ENCODE measurements at places on chromosomes 6 and 20. TPM values are rescaled to one million over a fixed set of nuclear protein-coding genes. Genes with fewer than 3 reads are reported as not detected.

DNA sequence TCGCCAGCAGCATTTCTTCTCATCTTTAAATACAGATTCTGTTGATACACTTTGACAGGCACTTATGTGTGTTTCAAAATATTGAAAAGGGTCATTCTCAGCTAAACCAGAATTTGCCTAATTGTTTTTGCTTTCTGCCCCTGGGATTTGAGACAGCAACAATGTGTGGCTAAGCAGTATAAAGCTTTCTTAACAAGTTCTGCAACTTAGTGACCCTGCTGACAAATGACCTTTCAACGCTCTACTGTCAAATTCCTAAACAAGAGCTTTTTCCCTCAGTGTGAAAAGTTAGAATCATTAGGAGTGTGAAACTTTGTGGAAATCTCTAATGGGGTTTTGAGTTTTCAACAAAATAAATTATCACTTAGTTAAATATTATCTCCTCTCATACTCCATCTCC is 414.6 kb downstream of the RFPL4B start:
- DNase-seq: no peak

DNA sequence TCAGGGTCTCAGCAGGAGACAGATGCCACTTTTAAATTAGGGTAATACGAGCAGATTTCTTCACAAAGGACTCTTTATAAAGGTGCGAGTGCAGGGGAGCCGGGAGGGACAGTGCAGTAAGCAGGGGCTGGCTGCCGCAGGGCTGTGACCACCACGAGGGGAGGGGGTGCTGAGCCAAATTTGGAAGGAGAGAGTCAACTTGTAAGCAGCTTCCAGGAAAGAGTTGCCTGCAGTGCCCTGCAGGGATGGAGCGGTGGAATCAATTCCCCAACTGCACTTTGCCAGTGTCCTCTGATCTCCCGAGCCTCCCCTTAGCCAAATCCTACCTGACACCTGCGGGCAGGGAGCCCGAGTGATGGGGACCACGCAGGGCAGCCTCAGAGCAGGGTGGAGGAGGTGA is 13.9 kb upstream of the CCDC167 start:
- no peak for DNase-seq

DNA sequence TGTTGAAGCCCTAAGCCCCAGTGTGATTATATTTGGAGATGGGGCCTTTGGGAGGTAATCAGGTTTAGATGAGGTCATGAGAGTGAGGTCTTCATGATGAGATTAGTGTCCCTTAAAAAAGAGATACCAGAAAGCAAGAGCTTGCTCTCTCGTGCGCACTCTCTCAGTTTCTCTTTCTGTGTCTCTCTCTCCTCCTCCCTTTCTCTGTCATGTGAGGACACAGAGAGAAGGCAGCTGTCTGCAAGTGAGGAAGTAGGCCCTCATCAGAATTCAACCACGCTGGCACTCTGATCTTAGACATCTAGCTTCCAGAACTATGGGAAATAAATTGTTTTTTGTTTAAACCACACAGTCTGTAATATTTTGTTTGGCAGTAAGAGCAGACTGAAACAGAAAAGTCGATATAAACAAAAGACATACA is 180.5 kb downstream of the IBTK start:
- no peak for DNase-seq

GRCh38 chr20:48875914-48876240 is 45.6 kb upstream of the ARFGEF2 start:
- DNase-seq: no peak

GRCh38 chr6:100247123-100247522 is 217.6 kb downstream of the SIM1 start:
- DNase-seq: no peak

DNA sequence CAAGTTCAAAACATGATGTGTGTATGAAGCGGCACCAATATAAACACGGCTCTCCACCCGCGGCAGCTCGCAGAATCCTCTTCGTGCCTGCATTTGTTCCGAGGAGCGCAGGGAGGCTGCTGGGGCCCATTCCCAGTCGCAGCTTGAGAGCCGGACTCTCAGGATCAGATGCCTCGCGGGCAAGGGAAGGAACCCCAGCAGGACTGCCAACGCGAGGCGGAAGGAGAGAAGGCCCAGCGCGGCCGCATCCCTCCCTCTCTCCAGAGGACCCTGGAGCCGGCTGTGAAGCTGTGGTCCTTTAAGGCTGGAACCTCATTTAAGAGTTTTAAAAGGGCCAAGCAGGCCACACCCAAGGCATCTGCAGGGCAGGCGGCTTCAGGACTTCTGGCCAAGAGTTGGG is 44.2 kb upstream of the ZBP1 start:
- no peak for DNase-seq

DNA sequence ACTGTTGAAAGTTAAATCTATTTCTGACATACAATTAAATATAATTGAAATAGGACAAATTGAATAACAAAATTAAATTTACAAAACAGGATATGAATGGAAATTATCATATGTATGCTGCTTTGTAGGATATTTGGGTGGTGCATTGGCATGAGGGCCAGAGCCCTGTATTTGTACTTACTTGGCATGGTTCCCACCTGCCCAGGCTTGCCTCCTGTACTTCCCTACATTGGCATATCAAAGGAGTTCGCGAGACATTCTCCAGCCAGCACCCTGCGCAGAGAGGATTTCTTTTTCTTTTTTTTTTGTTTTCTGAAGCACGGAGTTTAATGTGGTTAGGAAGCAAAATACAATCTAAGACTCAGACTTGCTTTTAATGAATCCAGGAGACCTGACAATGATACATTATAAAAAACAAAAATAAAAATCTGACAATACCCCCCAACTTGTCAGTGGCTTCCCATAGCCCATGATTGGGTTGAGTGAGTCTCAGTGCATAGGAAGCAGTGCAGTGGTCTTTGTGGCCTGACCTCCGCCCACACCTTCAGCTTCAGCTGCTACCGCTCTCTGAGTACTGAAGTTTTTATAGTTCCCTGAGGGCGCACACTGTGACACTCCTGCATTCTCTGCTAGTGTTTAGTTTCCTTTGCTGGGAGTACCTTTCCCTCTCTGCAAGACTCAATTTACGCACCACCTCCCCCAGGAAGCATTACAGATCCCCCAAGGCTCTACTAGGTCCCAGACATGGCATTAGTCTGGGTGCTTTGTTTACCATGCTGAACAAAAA is 440.8 kb downstream of the UTRN start:
- no peak for DNase-seq

TCF15 gene
- total RNA-seq: 0.81 TPM

DNA sequence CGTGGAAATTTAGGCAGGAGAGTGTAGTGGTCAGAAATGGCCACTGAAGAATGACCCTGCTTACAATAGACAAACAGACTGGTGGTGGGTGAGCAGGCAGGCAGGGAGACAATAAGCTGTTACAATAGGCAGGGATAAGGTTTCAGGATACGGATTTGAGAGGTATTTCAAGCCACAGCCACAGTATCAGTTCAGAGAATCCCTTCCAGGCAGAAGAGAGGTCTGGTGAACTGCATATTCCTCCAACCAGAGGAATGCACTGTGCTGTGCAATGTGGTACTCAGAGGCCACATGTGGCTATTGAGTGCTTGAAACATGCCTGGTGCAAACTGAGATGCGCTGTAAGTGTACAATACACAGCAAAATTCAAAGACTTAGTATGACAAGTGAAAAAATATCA is 20.6 kb downstream of the RMND1 start:
- DNase-seq: no peak

DNA sequence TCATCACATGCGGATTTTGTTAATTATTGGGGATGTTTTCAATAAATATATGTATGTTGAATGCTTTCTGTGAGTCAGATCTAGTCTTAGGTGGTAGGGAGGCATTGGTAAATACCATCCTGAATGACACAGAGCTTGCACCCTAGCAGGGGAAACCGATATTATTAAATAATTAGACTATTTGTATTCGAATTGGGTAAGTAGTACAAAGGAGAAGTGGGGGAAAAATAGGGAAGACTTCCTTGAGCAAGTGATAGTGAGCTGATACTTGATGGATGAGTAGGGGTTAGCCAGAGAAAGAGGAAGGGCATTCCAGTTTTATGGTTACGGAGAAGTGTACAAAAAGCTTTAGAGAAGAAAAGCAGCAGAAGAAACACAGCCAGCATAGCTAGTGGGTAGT is 1.5 kb downstream of the RIOK1 start:
- DNase-seq: no peak

- no peak for DNase-seq
Measured at GRCh38 chr20:34045294-34045693, 51.6 kb downstream of the RALY start.

DNA sequence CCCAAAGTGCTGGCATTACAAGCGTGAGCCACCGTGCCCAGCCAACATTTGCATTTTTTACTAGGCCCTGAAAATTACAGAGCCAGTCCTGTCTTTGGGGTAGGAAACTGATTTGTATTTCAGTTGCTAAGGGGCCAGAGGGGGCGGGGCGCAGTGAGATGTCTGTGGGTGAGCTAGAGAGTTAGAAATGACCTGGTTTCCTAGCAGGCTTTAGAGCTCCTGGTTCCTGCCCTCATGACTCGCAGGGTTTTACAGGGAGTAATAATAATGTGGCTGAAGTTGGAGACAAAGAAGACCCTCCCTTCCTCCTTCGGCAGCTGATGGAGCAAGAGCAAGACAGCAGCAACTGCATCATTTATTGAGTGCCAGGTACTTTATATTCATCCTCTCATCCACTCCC is 131.5 kb downstream of the TFAP2C start:
- no peak for DNase-seq

GRCh38 chr6:115865914-115866313 is 194.8 kb downstream of the FRK start:
- DNase-seq: no peak

DNA sequence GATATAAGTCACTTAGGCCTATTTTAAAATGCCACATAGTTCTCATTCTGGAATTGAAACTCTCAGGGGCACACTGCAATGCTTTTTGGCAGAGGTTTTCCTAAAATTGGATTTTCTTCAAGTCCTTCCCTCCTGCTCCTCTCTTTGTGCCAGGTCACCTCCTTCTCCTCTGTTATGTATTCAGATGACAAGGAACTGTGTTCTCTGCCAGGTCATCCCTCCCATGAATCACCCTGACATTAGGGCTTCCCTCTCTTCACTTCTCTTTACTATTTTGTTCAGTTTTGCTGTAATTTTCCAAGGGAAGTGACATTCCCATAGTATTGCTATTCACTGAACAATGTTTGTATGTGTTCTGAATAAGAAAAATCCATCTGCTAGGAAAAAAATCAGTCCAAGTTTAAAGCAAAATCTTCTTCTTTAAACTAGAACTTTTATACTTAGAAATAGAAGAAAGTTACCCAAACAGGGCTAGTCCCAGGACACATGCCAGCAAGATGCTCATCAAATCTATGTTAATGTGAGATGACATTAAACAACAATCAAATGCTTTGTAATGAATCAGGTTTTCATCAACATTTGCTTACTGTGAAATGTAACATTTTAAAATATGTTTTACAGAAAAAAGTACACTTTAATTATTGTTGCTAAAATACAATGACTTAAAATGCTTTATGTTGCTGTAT is 461.1 kb downstream of the MMUT start:
- no peak for DNase-seq

- DNase-seq: no peak
Measured at GRCh38 chr6:53178837-53179432, 30.3 kb upstream of the GCM1 start.

DNA sequence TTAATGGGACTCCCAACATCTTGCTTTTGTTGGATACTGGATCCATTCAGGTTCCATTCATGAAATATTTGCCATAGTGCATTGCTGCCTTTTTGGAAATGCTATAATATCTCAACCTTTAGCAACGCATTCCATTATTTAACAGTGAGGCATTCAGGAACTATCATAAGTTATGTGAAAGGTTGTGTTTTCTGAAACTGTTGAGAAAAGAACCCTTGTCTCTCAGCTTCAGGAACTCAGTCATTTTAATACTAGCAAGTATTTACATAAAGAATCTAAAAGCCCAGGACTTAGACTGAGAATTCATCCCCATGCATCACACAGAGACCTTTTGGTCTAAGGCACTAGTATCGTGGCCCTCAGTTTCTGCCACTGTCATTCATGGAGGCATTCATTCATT is 24.9 kb upstream of the SASH1 start:
- DNase-seq: no peak

- no peak for DNase-seq
Measured at GRCh38 chr6:113995634-113996033, 24.7 kb upstream of the HDAC2 start.

GNAS-AS1 gene
- under 0.01 TPM for total RNA-seq

- DNase-seq: no peak
Measured at GRCh38 chr6:144284478-144284782, 705 bp upstream of the UTRN start.

DNA sequence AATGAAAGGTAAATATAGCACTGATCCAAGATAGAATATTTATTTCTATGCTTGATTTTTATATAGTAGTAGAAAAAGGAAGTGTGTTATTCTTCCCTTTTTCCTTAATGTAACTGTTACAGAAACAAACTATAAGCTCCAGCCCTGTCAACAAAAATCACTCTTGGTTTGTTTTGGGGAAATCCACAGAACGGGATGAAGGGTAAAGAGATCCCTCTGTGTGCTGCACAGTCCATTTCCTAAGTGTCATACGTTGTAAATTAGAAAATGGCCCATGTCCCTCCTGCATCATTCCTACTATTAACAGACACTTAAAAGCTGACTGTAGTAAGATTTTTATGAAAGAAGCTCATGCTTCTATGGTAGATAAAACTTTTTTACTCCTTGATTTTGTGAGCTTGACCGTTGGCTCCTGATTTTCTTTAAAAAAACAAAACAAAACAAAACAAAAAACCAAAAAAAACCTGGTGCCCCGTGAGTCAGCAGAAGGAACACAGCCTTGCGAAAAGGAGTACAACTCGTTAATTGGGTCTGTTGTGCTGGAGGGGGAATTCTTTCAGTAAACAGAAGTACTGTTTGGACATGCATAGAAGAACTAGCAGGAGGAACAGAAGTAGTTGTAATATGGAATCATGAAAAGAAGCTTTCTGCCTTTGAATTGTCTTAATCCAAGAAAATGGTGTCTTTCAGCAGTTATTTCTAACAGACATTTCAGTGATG is 67.5 kb downstream of the RTN4IP1 start:
- no peak for DNase-seq

GRCh38 chr20:49571553-49571835 is 3.6 kb upstream of the PTGIS start:
- DNase-seq: no peak

Data from hematopoietic multipotent progenitor cell (in vitro differentiated cells).